Hepatocyte (in vitro differentiated cells): ENCODE measurements at places on chromosomes 5 and 9.

GRCh38 chr5:9617739-9618504, 12.2 kb downstream of the TAS2R1 start:
- DNase-seq = no peak

DNA sequence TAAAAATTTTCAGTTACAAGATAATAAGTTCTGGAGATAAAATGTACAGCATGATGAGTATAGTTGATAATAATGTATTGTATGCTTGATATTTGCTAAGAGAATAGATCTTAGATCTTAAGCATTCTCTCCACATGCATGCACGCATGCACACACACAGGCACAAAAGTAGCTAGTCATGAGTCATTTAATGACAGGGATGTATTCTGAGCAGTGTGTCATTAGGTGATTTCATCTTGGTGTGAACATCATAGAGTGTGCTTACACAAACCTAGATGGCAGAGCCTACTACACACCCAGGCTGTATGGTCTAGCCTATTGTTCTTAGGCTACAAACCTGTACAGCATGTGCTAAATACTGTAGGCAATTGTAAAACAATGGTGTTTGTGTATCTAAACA, 124.2 kb downstream of the PTTG1 start:
- no peak for DNase-seq

DNA sequence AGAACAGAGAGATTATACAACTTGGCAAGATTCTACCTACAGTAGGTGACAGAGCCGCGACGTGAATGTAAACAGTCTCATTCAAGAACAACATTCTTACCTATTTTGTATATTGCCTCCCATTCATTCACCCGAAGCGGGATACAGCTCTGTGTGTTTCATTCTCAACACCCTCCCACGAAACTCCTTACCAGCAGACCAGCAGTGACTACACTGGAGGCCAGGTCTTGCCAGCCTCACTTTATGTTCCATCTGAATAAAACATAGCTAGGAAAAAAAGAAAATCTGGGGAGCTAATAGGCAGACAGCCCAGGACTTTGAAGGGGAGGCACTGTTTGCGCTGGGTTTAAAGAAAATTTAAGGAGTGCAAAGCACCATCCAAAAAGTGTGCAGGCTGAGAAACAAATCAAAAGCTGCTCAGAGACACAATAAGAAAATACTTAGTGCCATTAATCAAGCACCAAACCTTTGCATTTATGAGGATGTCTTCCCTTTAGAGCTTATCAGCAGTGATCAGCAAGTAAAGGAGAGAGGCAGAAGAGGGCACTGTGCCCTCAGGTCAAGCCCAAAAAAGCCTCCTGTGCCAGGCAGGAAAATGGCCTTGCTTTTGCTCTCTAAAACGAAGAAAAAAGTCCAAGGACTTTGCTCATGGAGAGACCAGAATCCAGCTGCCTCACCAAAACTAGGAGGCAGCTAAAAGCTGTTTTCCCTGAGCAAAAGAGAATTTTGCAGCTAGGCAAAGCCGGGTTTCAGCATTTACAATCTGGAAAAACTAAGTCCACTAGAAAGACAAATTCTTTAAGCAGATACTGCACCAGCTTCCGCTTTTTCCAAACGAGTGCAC, 295.1 kb downstream of the BNC2 start:
- DNase-seq = no peak

DNA sequence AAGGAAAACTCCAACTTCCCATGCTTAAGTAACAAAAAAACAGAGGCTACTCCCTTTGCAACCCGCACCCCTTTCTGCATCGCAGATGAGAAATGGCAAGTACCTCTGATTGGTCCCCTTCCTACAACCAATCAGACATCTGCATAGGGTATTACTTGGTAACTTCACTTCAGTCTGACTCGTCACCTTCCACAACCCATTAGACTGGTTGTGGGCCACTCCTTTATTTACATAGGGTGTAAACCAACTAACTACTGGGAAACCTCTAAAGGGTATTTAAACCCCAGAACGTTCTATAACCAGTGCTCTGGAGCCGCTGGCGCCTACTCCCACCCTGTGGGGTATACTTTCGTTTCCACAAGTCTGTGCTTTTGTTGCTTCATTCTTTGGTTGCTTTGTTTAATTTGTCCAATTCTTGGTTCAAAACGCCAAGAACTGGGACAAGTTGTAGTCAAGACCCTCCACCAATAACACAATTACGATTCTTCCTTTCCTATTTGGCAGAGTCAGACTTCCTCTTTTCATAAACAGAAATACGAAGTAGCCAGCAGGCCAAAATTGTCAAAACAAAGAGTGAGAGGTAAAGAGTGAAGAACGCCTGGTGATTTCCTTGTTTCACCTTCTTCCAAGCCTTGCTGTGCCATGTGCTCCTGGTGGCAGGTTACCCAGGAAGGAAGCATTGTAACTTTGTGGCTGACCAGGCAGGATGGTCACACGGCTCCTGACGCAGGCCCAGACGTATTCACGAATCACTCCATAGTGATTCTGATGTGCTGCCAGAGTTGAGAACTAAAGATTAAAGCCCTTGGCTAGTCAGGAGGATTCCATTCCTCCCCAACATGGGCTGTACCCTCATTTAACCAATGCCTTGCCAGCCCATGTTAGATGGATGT, 477.4 kb downstream of the ARHGEF28 start:
- DNase-seq = no peak

DNA sequence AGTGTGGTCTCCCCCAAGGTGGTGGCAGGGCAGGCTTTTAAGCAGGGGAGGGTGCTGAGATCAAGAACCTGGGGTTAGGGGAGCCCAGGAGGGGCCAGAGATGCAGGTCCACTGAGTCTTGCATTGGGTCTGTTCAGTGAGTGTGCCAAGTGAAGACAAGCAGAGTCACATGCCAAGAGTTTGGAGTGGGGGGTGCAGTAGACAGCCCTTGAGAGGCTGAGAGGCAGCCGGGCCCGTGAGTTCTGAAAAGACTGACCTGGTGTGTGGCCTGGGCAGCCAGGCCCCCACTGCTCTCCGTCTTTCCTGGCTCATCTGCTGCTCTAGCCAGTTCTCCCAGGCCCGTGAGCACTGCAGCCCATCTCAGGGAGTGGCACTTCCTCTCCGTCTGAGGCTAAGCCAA, 120.0 kb downstream of the DAB2IP start:
- no peak for DNase-seq
